ENCODE measurements at places on chromosomes 4 and X.

DNA sequence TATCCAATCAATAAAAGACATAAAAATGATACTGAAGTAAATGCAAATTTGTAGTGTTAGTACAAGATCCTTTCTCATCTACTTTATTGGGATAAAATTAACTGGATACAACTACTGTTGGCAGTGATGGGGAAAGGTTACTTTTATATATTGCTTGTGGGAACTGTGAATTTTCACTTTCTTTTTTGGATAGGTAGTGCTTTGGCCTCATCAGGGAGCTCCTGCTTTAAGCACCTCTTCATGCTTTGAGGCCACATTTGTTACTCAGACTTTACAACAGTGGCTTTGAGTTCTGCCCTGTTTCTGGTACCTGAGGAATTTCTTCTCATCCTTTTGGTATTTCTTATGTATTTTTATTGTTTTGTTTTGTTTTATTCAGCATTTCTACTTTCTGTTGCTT is 316.8 kb upstream of the ZCCHC13 start:
- DNase-seq = no peak

GRCh38 chr4:111797455-111798163 is 347.6 kb upstream of the FAM241A start:
- DNase-seq = no peak

DNA sequence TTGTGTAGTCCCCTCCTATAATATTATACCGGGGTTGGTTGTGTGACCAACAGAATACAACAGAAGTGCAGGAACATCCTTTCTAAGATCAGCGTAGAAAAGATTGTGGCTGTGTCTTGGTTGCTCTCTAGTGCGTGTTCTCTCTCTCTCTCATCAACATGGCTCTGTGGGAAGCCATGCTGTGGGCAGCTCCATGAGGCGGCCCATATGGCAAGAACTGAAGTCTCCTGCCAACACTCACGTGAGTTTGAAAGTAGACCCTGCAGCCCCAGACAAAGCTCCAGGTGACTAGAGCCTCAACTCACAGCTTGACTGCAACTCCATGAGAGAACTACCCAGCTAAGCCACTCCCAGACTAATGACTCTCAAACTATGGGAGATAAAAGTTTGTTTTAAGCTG is 118.7 kb downstream of the TSPAN5 start:
- no peak for DNase-seq

DNA sequence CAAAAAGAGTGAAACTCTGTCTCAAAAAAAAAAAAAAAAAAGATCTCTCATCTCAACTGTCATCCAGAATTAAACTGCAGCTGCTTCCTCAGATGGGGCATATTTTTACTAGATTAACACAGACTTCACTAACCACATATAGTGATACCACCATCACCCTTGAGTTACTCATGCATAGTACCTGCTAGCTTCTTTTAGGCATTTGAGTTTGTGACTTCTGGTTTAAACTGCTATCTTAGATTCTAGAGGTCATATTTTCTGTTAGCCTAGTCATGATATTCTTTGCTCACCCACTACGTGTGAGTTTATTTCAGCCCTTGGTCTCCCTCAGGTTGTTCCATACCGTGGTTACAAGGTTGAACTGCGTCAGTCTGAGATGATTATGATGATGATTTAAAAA is 154.9 kb upstream of the BMP3 start:
- no peak for DNase-seq

DNA sequence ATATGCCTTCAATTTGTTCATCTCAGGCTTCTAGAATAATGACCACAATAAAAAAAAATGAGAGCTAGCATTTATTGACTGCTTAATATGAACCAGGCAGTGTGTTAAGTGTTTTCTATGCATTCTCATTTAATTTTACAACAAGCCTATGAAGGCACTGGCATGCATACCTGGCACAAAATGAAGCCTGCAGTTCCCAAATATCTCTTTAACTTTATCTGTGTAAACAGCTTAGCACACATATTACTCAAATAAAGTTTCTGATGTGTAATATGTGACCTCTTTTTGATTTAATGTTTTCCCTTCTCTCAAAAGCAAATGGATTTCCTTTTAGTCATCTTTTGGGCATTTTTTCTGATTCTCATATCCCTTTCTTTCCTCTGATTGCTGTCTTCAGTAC is 671.8 kb downstream of the PCDH7 start:
- DNase-seq = no peak

- no peak for DNase-seq
These were observed 74.2 kb downstream of the CT47B1 start for GRCh38 chrX:120801426-120801825.

- DNase-seq = no peak
These were observed 314.9 kb upstream of the TEX13C start for GRCh38 chrX:125004799-125005198.

DNA sequence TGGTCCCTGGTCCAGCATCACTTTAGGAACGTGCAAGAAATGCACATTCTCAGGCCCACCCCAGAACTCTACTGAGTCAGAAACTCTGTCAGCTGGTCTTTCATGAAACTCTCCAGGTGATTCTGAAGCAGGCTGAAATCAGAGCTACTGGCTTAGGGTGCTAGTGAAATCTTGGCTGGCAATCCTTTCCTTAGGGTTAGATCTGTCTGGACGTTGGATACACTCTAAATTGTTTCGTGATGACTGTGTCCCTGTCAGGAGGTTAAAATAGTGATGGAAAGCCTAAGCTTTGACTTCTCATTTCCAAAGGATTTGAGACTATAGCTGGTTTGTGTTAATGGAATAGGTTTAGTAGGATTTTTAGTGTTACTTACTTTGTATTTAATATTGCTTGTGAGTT is 99.1 kb downstream of the ARHGAP10 start:
- DNase-seq = no peak

DNA sequence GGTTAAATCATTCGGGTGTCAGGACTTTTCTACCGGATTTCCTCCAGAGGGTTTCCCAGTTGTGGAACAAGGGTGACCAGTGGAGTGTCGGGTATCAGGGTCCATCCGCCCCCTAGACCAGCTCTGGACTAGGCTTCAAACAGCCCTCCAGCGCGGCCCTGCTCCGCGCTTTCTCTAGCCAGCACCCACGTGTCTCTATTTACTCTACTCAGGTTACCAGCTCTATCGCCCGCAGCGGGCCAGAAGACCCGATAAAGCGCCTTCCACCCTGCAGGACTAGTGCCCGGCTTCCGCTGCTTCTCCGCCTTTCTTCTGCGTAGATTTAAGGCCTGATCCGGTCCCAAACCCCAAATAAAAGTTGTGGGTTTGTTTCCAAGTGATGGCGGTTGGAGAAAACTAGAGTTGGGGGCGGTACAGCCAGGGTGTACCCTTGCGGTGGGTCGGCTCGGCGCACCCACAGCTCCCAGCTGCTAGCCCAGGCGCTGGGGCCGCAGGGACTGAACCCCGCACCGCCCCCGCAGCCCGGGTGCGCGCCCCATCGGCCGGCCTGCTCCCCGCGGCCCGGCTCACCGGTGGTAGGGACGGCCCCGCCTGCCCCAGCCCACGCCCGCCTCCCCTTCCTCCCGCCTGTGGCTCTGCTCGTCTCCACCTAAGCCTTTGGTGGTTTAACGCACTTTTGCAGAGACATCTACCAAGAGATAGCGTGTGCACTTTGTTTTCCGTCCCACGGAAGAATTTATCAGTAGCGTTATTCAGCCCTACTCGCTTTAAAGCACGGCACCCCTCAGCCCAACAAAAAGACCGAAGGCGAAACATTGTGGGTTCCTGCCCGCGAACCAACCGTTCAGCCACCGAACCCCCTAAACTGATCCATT is 2.1 kb downstream of the LEF1 start:
- DNase-seq = peak; percentile 79

DNA sequence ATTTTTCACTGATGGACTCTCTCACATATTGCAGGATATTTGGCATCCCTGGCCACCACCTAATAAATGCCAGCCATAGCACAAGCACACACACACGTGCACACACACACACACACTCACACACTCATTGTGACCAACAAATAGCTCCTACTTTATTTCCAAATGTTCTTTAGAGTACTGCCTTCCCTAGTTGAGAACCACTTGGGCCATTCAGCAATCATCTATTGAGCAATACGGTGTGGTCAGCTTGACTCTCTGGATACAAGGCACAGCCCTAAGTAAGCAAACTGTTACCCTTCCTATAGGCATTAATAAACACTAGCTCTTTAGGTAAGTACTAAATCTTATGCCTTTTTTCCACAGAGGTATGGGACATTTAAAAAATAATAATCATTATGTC is 21.1 kb downstream of the CORIN start:
- DNase-seq = no peak

GRCh38 chr4:10925996-10926395 is 241.4 kb upstream of the CLNK start:
- no peak for DNase-seq

DNA sequence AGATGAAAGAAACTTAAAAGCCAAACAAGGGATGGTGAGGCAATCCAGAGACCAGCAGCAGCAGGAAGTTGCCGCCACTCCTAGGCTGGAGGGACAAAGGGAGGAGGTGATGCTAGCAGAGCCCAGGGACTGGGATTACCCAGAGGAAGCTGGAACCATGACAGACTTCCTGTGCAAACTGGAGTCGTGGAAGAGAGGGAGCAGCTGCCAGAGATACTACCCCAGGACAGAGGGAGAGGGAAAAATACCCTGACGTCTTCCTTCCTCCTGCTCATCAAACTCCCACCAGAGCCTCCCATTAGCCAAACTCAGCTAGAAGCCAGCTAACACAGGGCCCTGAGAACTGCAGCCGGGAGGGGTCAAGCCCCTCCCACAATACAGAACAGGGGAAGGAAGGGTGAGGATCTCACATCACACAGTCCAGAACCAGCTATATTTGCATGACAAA is 101.2 kb upstream of the KLF3 start:
- no peak for DNase-seq

GRCh38 chrX:21756785-21757529 is 959 bp downstream of the SMPX start:
- no peak for DNase-seq

DNA sequence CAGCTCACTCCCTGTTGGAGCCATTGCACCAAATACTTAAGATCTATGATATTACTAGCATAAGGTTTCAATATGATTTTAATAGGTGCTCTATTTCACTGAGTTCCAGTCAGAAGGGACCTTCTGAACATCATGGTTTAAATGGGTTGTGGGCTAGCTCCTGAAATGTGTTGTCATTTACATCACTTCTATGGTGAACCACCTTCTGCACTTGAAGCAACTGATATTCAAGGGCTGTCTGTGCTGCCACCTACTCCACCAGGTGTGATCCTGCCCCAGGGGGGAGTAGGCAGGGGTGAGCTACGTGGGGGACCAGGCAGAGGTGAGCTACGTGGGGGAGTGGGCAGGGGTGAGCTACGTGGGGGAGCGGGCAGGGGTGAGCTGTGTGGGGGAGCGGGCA is 35.2 kb downstream of the RNF175 start:
- no peak for DNase-seq

DNA sequence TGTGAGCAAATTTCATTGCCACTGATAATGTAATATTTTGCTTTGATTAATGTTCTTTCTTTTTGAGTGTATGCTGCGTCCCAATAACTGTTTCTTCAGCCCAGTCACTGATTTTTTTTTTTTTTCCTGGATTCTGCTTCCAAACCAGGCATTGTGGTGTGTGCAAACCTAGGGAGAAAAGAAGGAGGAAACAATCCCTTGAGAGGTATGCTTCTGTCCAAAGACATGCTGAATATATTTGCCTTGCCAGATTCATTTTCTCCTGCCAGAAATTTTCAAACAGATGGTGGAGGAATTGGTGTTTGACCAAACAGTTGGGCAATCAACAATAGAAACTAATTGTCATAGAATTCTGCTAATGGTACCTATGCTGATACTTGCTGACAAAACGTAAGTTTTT is 753.6 kb downstream of the RPA4 start:
- no peak for DNase-seq

GRCh38 chrX:112746812-112747595 is 67.3 kb upstream of the LHFPL1 start:
- DNase-seq = no peak

DNA sequence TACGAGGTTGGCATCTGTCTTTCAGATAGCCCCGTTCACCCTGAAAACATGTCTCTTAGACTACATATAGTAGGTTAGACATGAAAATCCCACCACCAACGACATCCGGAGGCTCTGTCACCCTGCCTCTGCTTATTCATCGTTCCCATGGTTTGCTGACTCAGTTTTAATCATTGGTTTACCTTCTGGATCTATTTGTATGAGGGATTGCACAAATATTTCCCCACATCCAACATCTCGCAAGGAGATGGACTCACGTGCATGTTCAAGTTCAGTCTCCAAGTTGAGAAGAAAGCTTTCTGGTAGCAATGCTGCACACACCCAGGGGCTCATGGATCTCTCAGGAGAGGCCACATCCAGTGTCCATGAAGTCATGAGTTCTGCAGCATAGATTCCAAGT is 10.8 kb downstream of the CETN2 start:
- DNase-seq = no peak

DNA sequence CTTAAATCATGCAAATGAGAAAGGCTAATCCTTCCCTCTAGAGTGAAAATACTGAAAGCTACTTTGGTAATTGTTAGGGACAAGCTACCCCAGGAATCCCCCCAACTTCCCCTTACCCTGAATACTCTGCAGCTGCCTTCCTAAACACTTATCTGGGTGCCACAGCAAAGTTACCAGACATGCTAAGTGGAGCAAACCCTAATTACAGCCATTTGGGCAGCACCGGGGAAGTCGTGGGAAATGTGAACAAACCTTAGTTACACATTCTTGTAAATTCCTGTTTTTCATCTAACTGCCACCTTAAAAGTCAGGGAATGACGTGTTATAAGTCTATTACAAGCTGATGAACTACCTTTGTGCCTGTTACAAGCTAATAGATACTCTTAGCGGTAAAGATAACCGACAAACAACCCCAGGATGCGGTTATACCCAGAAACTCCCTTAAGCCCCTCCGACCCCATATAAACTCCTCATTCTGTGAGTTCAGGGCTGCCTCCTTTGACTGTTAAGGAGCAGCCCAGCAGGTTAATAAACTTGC is 66.0 kb upstream of the PLAC8 start:
- no peak for DNase-seq

GRCh38 chr4:187555174-187555573 is 440.4 kb upstream of the ZFP42 start:
- no peak for DNase-seq

- no peak for DNase-seq
These were observed 51.5 kb downstream of the SPATA18 start for GRCh38 chr4:52102587-52102986.

GRCh38 chr4:5203993-5204310 is 152.7 kb downstream of the STK32B start:
- DNase-seq = no peak

DNA sequence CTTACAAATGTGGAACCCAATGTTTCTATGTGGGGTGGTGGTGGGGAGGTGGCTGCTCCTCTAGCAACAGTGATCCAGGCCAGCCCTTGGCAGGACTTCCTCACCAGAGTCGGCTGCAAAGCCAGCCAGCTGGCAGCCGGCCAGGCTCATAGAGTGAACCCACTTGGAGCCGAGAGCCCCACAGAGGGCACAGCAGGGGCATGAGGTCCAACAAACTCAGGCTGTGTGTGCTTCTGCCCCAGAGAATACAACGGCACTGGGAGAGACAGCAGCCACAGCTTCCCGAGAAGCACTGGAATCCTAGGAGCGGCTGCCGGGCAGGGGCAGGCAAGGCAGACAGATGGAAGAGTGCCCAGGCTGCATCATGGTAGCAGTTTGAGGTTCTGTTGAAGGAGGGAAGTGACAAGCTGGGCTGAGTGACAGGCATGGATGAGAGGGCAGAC is 23.5 kb upstream of the SOWAHD start:
- no peak for DNase-seq

- DNase-seq = no peak
These were observed 37.6 kb downstream of the FGFRL1 start for GRCh38 chr4:1048773-1049590.
